ENCODE measurements at places on chromosomes 5 and 9.

DNA sequence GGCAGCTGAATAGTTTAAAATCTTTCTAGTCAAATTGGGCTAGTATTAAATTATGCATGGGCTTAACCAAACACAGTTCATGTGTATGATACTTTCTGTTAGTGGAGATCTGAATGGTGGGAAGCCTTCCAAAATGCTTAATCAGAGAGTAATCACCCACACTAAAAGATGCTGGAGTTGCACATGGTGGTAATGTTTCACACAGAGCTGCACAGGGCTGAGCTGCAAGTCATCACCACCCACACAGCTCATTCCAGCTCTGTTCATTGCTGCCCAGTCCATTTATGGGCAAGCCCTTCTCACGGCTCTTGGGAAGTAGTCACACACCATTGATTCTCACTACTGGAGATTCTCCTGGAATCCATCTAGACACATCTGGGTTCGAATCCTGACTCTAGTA, 351.5 kb upstream of the KCNN2 start:
- DNase-seq: no peak

DNA sequence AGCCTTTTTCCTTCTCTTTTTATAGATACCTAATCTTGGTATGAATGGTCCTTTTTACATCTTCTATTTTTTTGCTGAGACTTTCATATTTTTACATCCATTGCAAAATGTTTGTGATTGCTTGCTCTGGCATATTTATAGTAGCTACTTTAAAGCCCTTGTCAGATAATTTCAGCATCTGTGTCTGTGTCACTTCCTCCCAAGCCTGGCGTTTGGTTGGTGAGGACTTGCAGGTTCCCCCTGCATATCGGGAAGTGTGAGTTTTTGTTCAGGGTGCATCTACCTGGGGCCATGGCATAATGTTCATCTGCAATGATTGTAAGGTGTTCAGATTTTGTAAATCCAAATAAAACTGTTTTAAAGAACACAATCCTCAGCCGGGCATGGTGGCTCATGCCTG, 8.9 kb downstream of the FBXW5 start:
- no peak for DNase-seq

DNA sequence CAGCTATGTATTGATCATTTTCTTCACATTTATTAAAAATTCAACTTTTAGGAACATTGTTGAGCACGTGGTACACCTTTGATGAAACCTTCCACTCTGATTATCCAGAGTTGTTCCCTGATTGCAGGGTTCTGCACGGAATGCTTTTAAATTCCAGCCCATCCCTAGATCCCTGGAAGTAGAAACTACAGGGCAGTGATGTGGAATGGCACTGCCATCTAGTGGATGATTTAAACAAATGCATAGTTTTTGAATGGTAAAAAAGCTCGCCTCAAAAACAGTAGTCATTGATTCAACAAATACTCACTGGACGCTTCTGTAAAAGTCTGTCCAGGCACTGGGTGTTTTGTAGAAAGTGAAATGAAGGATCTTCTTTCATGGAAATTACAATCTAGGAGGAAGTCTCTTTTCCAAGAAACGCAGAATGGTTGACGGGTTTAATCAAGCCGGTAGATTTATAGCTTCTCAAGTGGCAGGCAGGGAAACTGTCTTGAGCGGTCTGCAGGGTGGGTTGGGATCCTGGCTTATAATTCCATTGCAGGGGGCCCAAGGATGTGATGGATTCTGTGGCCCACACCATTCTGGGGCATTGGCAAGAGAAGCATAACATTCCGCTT, 118.4 kb downstream of the ARHGAP26 start:
- no peak for DNase-seq

- no peak for DNase-seq
Measured at GRCh38 chr9:21810388-21810787, 8.0 kb downstream of the MTAP start.

DNA sequence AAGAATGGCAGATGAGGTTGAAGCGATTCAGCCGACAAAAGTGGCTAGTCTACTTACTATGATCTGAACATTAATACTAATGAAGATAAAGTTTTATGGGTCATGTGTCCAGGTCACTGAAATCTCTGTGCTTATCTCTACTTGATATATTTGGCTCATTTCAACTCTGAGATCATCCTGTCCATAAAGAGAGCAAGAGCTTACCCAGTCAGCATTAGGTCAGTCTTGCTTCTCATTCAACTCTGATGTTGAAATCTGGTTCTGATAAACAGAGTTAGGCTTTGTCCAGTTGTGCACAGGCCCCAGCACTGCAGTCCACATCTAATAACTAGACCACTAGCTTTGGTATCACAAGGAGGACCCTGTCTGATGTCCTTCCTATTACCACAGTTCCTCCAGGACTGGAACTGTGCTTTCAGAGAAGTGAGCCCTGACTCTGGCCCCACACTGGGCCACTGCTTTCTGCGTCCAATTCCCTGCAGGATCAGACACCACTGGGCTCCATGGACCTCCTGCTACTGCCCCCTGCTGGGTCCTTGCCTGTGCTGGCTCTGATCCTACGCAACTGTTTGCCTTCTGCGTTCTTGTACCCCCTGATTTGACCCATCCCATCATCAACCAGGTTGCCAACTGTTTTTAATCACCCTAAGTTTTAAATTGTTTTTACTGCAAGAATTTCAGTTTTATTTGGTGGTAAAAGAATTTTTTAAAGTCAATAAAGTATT, 23.7 kb upstream of the FAM120A start:
- DNase-seq: no peak

DNA sequence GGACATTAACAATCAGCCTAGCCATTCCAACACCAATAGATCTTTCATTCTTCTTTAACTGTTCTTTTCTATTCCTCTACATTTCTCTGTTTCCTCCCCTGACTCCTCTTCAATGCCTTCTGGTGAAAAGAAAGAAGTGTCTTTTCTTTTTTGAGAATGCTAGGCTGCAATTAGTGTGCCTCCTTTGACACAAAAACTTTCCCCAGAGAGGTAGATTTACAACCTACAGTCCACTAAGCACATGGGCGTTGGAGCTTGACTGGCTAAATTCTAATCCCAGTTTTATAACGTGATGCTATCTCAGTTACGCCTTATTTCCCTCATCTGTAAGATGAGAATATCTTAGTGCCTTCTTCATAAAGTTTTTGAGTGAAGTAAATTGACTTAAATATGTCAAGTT, 16.9 kb upstream of the ANKRD55 start:
- DNase-seq: no peak

- DNase-seq: no peak
Measured at GRCh38 chr5:180889381-180889780, 9.6 kb upstream of the BTNL8 start.

DNA sequence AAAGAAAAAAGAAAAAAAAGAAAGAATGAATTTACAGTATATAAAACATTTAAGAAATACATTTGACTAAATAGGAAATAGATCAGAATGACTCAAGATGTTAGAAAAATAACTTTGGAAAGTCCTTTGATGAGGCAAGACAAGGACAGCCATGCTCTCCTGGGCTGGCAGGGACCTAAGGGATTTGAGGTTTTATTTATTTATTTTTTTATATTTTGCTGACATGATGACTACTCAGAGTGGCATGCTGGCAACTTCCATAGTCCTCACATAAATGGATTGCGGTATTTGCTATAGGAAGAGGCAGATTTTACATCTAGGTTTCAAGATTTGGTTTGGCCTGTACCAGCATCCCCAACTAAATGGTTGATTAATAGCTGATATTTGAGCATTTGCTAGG, 17.7 kb downstream of the SLC28A3 start:
- no peak for DNase-seq

- no peak for DNase-seq
Measured at GRCh38 chr5:92371889-92372235, 988.7 kb upstream of the ARRDC3 start.

- no peak for DNase-seq
Measured at GRCh38 chr9:98625728-98626127, 83.0 kb downstream of the GABBR2 start.

GRCh38 chr9:16801871-16802466, 68.5 kb downstream of the BNC2 start:
- no peak for DNase-seq

Measured in activated CD4-positive, CD25-positive, alpha-beta regulatory T cell treated with anti-CD3 and anti-CD28 coated beads, Interleukin-2, amount 50 U/mL, for 72 hours (primary cell).